T-helper 22 cell (primary cell): ENCODE measurements at places on chromosomes 12 and 14.

DNA sequence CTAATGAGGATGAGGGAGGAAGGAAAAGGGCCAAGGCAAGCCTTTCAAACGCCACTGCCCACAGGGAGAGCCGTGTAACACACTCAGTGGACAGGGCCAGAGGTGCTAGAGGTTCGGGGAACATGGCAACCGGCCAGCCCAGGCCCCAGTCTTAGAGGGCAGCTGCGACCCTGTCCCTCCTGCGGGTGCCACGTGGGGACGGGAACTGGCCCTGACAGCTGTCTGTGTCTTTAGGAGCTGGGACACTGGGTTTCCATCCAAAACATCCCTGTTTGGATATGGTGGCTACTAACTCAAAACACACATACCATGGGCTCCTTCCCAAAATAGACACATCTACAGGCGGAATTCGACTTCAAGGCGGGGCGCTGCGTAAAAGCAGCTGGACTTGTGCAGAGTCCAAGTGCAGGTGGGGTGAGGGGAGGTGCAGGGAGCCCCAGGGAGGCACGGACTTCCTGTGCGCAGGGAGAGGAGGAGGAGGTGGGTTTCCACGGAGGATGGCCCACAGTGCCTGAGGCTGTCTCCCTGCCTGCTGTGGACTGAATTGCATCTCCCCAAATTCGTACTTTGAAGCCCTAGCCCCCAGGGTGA, 184.7 kb downstream of the PIWIL1 start:
- no peak for DNase-seq

DNA sequence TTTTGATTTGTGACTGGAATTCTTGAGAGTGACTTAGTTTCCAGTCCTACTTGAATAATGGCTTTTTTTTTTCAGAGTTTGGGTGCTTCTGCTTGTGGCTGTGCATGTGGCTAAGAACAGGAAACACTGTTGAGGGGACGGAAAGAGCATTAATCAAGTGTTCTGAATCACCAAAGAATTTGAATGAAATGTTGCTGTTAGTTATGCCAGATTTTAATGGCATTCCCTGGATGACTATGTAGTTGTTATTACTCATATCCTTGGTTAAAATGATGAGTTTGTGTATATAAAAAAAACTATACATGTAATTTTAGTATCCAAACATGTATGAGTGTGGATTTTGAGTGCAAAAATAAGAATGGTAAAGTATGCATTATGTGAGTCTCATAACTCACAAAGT, 347.9 kb downstream of the BCAT1 start:
- no peak for DNase-seq

- DNase-seq: no peak
These were observed 27.7 kb downstream of the FBLN5 start for GRCh38 chr14:91919814-91920213.

DNA sequence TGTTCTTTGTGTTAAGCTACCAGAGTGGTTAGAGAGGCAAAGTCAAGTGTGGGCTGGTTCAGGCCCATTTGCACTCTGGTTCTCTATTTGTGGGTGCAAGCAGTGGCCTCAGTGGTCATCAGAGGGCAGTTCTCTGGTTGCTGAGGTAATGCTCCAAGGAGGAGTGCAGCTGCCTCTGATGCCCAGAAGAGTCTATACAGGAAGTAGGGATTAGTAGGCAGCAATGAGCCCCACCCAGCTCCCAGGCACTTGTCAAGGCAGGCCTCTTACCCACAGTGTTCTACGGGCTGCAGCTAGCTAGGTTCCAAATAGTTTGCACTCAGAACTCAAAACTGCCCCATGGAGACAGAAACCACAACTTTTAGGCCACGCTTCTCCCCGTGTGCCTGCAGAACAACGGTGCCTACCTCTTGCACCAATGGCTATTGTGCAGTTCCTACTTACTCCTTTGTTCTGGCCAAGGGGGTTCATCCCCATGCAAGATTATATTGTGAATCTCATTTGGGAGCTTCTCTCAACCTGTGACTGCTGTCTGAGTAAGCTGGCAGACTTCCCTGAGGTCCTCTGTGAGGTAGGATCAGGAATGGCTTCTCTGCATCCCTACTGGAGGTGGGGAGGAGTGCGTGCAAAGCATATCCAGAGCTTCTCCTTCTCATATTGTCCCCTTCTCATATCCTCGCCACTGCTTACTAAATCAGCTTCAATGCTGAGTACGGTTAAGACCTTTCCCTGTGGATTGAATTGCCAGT, 410.3 kb upstream of the LMO3 start:
- DNase-seq: no peak

DNA sequence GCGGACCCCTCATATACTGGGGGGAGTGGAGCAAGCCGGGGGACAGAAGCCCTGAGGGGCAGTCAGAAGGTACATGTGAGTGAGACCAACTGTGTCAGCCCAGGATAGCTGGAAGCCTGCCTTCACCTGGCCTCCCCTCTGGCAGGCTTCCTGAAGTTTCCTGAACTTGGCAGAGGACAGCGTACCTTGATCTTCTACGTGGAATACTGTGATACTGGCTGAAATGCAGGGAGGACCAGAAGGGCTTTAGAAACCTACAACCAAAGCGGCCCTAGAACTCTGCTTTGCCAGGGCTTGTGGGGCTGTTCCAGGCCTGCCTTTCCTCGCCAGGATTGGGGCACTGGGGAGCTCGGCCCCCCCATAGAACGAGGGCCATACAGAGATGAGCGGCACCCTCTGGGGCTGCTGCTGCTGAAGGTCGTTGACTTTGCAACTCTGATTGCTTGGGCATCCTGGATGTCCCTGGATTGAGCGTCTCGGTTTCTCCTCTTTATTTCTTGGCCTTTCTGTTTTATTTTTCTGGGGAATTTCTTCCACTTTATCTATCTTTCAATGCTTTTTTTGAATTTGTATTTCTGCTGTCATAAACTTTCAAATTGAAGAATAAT, 66.5 kb downstream of the SLC25A47 start:
- no peak for DNase-seq

GRCh38 chr12:53102883-53103807, at the start of gene SOAT2:
SOAT2 (plus strand) TSS chr12:53103486; CDS start chr12:53103578, 92 bp downstream.
- DNase-seq: no peak

DNA sequence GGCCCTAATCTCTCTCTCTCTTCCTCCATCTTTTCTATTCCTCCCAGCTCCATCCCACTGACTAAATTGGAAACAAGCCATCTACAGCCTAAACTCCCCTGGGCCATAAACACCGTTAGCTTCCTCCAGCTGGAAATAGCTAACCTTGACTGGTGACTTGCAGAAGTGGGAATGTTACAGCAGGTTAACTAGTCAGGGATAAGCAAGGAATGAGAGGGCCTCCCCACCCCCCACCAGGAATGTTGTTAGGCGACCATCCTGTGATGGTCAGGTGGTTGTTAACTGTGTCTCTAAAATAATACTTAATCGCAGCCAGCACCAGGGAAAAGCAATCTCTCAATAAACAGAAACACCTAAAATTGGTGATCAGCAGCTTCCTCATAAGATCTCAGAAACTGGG, 40.8 kb downstream of the MIS18BP1 start:
- DNase-seq: no peak
